Activated CD4-positive, alpha-beta T cell treated with anti-CD3 and anti-CD28 coated beads, Interleukin-2, amount 10 ng/mL, durations not matched to agents 24 days and 14 days (primary cell): ENCODE measurements at places on chromosomes 7 and 10. TPM values are rescaled to one million over a fixed set of nuclear protein-coding genes. Genes with fewer than 3 reads are reported as not detected.

UCMA gene
- not detected in 2 replicates for total RNA-seq

GRCh38 chr10:113788604-113789083 is 37.2 kb downstream of the PLEKHS1 start:
- H3K27me3 ChIP-seq, result peaks cover 18% of the 10 kb centered on the region
- no peaks in the 10 kb centered on the region for H3K36me3 ChIP-seq
- H3K4me1 ChIP-seq, result no peaks in the 10 kb centered on the region
- DNase-seq, result no peak

- H3K4me3 ChIP-seq, result no peak overlapping the region
- H3K36me3 ChIP-seq, result no peaks in the 10 kb centered on the region
- no peak overlapping the region for H3K27ac ChIP-seq
- peaks cover 2% of the 10 kb centered on the region for H3K4me1 ChIP-seq
- peaks cover 23% of the 10 kb centered on the region for H3K27me3 ChIP-seq
Measured at GRCh38 chr7:150967349-150967748, 10.8 kb downstream of the KCNH2 start.

DNA sequence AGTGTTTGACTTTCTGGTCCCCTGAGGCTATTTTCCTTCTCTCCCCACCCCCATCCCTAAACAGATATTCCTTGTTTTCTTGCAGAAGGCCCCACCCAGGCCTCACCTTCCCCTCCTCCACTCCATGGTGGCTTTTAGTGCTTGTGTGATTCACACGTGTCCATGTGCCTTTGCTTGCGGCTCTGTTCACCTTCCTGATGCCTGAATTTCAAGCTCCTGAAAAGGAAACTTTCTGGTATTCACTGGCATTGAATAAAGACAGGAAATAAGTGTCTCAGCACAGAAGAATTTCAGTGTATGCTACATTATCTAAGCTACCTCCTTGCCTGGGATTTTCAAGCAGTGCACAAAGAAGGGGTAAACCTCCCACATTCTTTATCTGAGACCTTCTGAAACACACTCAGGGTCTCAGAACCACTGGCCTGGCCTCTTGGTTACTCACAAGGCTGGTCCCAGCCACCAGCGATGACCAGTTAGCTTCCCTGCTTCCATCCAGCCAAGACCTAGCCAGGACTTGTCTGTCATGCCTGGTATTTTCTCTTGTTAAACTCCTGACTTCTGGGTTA is 17.2 kb upstream of the UBE2H start:
- H3K36me3 ChIP-seq, result no peaks in the 10 kb centered on the region
- no peaks in the 10 kb centered on the region for H3K27me3 ChIP-seq
- DNase-seq, result no peak

OAT gene
- 40.2 and 41.0 TPM in 2 replicates for total RNA-seq

DNA sequence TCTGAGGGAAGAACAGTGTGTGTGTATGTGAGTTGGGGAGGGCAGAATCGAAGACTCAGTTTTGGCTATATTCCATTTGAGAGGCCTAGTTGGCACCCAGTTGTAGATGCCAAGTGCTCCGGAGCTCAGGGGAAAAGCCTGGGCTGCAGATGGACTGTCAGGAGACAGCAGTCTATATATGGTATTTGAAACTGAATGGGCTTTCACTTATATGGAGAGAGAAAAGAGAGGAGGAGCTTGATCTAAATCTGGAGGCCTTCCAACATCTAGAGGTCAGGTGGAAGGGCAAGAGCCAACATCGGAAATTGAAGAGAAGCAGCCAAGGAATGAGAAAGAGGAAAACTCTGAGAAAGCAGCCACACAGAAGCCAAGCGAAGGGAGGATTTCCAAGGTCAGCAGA is 350.8 kb upstream of the BMPER start:
- no peak for DNase-seq
- H3K4me3 ChIP-seq, result no peak overlapping the region
- no peak overlapping the region for H3K27ac ChIP-seq

- peak overlapping the region; percentile 94 for H3K4me3 ChIP-seq
- no peaks in the 10 kb centered on the region for H3K27me3 ChIP-seq
- no peak for DNase-seq
- peaks cover 35% of the 10 kb centered on the region for H3K4me1 ChIP-seq
Measured at GRCh38 chr10:68074031-68074774, 880 bp downstream of the HERC4 start.

DNA sequence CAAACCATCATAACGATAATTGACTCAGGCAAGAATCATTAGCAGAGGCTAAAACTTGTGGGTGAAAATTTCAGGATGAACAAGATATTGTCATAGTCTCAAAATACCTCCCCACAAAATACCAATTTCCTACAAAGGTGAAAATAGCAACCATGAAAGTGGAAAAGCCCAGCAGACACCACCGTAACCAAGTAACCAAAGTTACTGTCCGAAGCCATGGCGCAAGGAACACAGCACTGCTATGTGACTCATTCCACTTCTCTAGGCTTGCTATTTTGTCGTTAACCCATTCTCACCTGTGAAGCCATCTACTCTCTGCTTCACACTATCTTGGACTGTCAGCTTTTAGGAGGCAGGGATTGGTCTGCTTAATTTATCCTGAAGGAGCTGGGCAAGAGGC is 113.8 kb upstream of the CACUL1 start:
- no peak for DNase-seq
- H3K4me3 ChIP-seq, result no peak overlapping the region
- peaks cover 15% of the 10 kb centered on the region for H3K27me3 ChIP-seq

USP6NL gene
- total RNA-seq, result 0.83 and 0.84 TPM in 2 replicates

DNA sequence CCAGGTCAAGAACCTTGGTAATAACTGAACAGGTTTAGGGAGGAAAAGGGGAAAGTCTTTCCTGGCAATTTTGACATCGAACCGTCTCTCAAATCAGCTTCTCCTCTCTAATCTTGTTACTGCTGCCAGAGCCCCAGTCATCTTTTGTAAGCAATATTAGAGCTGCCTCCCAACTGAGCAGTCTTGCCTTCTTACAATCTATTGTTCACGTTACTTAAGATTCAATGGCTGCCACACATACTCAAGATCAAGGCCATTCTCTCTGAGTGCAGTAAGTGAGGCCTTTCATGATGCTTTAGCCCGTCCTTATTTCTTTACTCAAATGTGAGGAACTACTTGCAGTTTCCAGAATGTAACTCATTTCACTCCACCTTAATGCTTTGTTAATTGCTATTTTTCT is 12.4 kb downstream of the NET1 start:
- H3K36me3 ChIP-seq, result peaks cover 20% of the 10 kb centered on the region
- H3K27me3 ChIP-seq, result no peaks in the 10 kb centered on the region
- peaks cover 7% of the 10 kb centered on the region for H3K4me1 ChIP-seq
- H3K4me3 ChIP-seq, result no peak overlapping the region
- no peak for DNase-seq
- H3K27ac ChIP-seq, result no peak overlapping the region

CALML3 gene
- not detected in 2 replicates for total RNA-seq

- H3K36me3 ChIP-seq, result no peaks in the 10 kb centered on the region
- no peak overlapping the region for H3K4me3 ChIP-seq
- DNase-seq, result no peak
- H3K27me3 ChIP-seq, result no peaks in the 10 kb centered on the region
- no peak overlapping the region for H3K27ac ChIP-seq
- no peaks in the 10 kb centered on the region for H3K4me1 ChIP-seq
Measured at GRCh38 chr10:122051609-122052385, 62.8 kb downstream of the TACC2 start.

CDH23 gene
- total RNA-seq, result 0.92 and 1.3 TPM in 2 replicates

GNG11 gene
- not detected in 2 replicates for total RNA-seq

CPA2 gene
- 0.14 TPM in 2 replicates for total RNA-seq

DNA sequence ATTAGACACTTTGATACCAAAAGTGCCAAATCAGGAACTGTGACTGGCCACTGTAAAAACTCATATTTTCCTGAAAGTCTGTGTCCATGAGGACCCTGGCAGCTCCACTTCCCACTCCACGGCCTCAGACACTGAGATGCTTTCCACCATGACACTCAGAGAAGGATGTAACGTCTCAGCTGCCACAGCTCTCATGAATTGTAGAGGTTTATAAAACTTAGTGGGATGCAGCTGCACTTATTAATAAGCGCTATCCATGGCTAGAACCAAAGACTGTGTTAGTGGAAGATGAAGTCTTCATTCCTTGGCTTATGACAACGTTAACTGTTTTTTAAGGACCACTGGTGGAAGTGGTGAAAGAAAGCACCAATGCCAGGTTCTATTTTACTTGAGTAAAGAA is 121.0 kb downstream of the ITIH5 start:
- H3K27ac ChIP-seq, result no peak overlapping the region
- no peak overlapping the region for H3K4me3 ChIP-seq
- no peaks in the 10 kb centered on the region for H3K36me3 ChIP-seq
- no peaks in the 10 kb centered on the region for H3K4me1 ChIP-seq
- peaks cover 3% of the 10 kb centered on the region for H3K27me3 ChIP-seq
